ENCODE measurements at places on chromosomes 6 and 20.
A peak's percentile ranks its signal among the peaks of the same experiment; 100 is the strongest.

- no peak for DNase-seq
These were observed 8.4 kb downstream of the PSMA7 start for GRCh38 chr20:62134735-62135231.

- DNase-seq = no peak
These were observed 2.5 kb upstream of the CASS4 start for GRCh38 chr20:56409521-56409920.

DNA sequence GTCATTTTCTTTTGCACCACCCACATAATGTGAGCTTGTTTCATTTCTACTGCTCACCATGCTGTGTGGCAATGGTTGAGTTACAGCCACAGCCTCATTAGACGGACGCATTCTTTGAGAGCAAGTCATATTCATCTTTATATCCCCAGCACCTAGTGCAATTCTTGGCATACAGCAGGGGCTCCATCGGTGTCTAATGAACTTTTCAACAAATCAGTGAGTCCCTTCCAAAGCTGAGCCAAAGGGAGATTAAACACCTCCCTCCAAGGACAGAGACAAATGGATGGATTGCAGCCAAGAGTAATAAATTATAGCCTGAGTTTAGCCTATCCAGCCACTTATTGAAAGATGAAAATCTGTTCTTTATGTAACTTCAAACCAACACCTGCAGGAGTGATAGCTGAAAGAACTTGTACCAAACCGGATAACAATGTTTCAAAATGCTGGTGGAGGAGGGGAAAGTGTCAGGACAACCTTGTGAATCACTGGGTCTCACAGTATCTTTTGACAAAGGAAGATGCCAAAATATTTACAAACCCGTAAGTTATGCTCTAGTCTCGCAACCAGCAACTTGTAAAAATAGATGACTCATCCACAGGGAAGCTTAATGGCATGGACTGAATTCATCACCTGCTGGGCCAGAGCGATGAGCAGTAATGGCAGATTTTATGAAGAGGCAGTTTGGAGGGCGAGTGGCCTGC lies 139.0 kb downstream of the PXDC1 start:
- DNase-seq = no peak

DNA sequence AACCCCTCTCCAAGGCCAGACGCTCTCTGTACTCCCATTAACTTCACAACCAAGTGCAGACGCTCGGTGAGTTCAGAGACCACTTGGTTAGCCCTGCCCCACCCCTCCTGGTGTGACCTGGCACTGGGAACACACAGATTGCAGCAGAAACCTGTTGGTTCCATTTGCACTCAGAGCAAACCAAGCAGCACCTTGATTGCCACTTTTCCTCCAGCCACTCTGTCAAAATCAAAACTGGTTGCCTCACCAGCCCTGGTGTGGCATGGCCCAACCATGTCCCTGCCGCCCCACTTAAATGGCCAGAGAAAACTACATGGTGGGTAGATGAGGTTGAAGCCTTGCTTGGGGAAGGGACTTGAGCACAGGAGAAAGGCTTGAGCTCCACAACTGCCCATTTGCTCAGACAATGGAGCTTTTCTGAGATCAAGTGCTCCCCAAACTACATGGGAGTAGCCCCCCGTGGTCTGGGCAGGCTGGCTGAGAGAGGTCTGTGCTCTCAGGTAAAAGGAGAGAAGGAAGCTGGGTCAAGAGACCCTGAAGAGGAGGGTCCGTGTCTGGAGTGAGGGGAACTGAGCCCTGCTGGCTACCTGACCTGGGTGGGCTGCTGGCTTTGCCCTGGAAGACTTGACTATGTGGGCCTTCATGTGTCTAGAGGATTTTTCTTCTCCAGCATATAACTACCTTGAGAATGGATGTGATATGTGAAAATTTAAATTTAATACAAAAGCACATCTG lies 43.4 kb downstream of the PLCG1 start:
- DNase-seq = no peak

DNA sequence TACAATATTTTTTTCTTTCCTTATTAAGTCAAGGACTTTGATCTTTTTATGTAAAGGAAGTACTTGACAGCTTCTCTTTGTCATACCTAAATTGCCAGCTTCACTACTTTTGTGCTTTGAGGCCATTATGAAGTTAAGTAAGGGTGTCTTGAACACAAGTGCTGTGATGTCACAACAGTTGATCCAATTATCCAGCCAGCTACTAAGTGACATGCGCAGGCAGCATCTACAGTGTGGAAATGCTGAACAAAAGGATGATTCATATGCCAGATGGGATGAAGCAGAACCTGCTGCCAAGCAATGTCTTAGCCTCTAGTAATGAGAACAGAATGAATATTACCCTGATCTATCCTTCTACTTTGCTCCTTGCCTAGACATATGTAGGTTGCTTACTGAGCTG lies 68.3 kb upstream of the TMEM244 start:
- no peak for DNase-seq

- no peak for DNase-seq
These were observed 18.5 kb downstream of the CHD6 start for GRCh38 chr20:41599699-41600104.

GRCh38 chr20:31908016-31908415 lies 37.6 kb downstream of the TTLL9 start:
- DNase-seq = no peak

DNA sequence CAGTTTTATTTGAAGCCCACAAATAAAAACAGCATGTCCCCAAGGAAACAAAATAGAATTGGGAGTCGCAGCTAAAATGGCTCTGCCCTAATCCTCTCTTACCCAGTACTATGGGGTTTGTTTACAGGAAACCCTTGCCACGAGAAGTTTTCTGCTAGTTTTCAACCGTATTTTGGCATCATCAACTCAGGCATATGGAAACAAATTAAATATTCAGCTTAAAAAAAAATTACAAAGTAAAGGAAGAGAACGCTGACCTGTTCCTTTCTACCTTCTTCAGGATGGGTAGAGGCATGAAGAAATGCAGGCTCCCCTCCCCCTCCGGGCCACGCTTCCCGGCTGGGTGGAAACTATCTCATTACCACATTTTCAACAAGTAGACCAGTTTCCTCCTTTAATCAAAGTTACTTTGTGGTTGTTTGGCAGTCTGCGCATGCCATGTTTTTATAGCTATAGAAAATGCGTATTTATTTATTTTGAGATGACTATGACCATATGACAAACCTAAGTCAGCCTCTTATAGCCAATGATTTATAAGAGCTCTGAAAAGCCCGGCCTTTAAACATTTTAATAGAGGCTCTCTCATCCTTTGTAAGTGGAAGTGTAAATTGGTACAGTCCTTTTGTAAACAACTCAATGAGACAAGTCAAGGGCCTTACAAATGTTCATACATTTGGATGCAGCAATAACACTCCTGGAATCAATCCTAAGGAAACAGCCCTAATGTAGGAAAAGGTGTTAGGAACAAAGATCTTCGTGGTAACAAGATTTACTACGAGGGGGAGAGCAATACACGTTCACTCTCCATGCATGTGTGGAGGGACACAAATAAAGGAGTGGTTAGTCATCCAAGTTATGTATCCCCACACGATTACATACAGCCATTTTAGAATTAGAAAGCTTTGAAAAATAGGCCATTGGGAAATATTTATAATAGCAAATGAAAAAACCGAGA lies 16.1 kb upstream of the ZNF217 start:
- DNase-seq = peak; percentile 57

Measured in left hindlimb (tissue), 1 donor.